ENCODE measurements at places on chromosomes 1 and 21.

DNA sequence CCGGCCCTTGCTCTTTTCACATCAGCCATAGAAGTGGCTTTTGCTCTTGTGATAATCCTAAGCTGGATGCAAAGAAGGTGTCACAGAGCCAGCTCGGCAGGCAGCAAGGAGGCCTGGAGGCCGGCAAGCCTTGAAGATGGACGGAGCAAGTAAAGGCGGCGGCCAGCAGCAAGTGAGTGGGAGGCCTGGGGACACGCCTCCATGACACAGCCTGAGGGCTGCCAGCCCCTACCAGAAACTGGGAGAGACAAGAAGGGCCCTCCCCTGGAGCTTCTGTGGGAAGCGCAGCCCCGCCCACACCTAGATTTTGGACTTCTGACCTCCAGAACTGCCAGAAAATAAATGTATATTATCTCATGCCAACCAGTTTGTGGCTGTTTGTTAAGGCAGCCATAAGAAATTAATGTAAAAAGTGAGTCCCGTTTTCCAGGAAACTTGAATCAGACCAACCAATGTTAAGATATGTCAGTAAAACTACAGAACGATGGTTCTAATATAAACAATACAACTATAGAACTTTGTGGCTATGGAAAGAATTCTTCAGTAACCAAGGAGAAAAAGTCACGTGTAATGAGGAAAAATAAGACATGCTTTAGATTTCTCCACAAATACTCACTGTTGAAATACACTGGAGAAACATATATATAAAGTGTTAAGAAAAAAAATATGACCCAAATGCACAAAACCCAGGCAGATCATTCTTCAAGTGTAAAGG lies 49.9 kb downstream of the BACE2 start:
- DNase-seq = no peak

GRCh38 chr1:59596432-59596831 lies 218.3 kb upstream of the HOOK1 start:
- DNase-seq = no peak

GRCh38 chr1:104702731-104703130 lies 953.0 kb downstream of the AMY1C start:
- no peak for DNase-seq

GRCh38 chr1:225871359-225872074 lies 10.7 kb downstream of the TMEM63A start:
- DNase-seq = no peak

GRCh38 chr21:28099001-28099705 lies 893.5 kb downstream of the LTN1 start:
- DNase-seq = no peak

GRCh38 chr1:154478013-154478412 lies 24.0 kb upstream of the TDRD10 start:
- DNase-seq = no peak

- no peak for DNase-seq
Measured at GRCh38 chr1:9596415-9597123, 7.9 kb downstream of the TMEM201 start.

DNA sequence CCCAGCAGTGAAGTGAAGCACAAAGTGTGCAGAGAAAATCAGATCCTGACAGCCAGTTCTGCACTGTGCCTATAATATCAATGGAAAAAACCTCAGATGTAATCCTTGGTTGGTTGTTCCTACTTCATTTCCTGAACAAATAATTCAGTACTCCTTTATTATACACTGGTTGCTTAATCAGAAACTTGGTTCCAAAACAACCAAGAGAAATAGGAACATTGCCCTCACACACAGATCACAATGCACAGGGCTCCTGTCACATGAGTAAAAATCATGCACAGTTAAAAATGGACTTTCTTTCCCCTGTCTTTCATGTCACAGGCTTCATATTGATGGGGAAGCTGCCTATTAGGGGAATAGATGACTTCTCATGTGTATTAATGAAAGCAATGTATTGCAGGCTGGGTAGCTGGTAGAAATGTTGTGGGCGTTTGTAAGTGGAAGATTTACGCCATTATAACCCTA lies 9.7 kb downstream of the DNASE2B start:
- no peak for DNase-seq

All from T1000 (cell line).